ENCODE measurements at places on chromosomes 5 and 9. TPM values are rescaled to one million over a fixed set of nuclear protein-coding genes. Genes with fewer than 3 reads are reported as not detected.

- no peak for DNase-seq
Observed at GRCh38 chr9:107222020-107222522, 61.0 kb upstream of the RAD23B start.

DNA sequence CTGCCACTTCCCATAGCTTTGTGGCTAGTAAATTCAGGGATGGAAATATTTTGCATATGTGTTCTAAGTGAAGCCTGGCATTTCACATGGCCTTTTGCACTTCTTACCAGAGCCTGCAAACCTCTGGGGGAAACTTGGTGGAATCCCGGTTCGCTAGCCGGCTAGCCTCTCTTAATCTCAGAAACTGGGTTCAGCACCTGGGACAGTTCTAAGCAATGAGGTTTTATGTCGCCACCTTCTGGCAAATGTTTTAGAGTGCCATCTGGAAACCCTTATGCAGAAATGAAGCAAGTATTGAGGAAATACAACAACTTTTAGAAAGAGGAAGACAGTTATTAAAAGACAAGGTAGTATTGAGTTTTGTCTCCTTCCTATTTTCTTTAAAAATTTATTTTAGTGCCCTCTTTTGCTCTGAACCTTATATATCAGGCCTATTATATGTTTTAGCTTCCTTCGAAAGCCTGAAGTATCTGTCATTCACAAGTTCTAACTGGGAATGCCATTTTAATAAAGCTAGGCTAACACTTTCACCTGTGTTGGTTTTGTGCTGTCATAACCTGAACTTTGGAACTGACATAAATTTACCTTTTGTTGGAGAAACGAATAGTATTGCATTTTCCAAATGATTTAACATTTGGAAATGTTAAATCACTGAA, 963 bp upstream of the HTR1A start:
- DNase-seq = peak; percentile 71

DNA sequence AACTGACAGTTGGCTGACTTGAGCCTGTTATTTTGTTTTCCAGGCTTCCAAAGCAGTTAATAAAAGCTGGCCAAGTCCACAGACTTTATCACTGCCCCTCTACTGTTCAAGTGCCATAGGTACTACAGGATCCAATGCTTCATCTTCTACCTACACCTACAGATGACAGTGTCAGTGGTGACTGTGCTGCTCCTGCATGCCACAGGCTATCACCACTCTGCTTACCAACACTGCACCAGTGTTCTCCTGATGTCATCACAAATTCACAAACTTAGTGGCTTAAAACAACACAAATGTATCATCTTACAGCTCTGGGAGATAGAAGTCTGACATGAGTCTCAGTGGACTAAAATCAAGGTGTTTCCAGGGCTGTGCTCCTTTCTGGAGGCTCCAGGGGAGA, 26.6 kb downstream of the HMGCS1 start:
- DNase-seq = no peak

GRCh38 chr5:9437741-9438240, 108.1 kb downstream of the SEMA5A start:
- no peak for DNase-seq

GRCh38 chr9:16501726-16502125, 368.7 kb downstream of the BNC2 start:
- no peak for DNase-seq

DNA sequence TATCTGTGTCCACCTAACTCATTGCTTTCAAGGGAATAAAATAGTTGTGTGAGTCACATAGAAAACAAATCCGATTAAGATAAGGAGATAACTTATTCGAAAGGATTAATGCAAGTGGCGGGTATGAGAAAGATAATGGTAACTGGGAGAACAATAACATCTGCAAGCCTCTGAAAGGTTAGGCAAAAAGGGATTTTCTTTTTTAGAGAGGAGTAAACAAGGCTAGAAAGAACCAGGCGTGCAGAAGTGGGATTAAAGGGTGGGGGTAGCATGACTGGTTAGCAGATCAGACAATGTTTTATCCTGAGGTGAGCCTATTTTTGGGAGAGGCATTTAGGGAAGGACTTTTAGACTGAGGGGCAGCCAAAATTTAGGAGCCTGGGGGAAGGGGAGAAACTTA, 34.7 kb upstream of the JMY start:
- no peak for DNase-seq

- no peak for DNase-seq
Observed at GRCh38 chr5:69042500-69042899, 51.3 kb upstream of the SLC30A5 start.

DNA sequence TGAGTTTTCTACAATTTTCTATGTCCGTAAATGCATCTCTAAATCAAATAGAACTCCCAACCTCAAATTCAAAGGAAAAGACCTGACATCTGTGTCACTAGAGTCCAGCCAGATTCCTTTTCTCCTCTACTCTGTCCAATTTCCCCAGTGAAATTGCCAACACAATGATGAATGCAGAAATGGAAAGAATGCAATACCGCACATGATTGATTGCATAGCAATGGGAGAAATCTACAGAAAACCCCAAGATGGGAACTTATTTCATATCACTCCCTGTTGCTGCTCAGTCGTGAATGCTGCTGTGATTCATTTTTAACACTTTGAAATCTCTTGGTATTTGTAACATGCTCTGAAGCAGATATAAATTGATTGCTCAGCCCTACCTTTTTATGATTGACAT, 355.1 kb upstream of the TUSC1 start:
- DNase-seq = no peak

DNA sequence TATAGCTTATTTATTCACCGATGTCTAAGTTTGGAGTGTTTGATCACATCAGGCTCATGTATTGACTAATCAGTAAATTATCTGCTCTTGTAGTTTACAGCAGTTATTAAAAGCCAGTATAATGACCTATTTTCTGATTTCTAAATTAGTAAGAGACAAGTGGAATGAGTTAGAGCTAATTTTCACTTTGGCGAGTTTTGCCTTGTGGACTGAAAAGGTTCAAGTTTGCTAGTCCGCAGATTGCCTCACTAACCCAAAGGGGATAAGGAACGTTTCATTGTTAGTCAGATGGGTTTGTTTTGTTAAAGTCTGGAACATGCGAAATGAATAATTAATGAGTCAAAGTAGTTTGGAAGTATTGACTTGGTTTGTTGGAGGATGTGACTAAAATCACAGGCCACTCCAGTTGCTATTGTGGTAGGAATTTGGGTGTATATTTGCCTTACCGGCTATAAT, 40.1 kb downstream of the SMARCA2 start:
- DNase-seq = no peak

GRCh38 chr5:58523956-58524355, 32.7 kb downstream of the GAPT start:
- DNase-seq = no peak

GRCh38 chr5:121688781-121689180, 162.9 kb upstream of the FTMT start:
- no peak for DNase-seq

GRCh38 chr5:125181159-125181558, 434.7 kb upstream of the ZNF608 start:
- DNase-seq = no peak

Gene MOB3B
- total RNA-seq = 6.0 TPM

Gene FAM151B
- 4.6 TPM for total RNA-seq

Gene ISL1
- total RNA-seq = 1.6 TPM

Gene SERINC5
- total RNA-seq = 23.3 TPM
